ENCODE measurements at places on chromosomes 3 and 15.

- DNase-seq, result no peak
Measured at GRCh38 chr3:181549266-181549665, 162.5 kb upstream of the SOX2 start.

DNA sequence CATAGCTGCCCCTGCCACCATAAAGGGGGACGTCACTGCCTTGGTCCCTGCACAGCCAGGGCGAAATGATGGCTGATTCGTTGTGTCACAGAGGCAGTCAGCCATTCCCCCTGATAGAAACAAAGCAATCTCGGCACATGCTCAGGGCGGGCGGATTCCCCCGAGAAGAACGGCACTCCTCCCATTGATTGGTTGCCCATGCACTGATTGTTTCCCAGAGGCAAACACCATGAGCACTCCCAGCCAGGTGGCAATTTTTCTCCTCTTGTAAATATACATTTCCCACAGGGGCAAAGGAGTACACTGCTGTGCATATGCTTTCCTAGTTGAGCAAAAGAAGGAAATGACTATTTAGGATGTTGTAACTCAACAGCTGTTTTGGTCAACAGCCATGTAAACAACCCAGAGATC, 56.5 kb downstream of the KY start:
- DNase-seq, result no peak

GRCh38 chr15:63165166-63165859, 8.0 kb upstream of the RPS27L start:
- DNase-seq, result no peak

DNA sequence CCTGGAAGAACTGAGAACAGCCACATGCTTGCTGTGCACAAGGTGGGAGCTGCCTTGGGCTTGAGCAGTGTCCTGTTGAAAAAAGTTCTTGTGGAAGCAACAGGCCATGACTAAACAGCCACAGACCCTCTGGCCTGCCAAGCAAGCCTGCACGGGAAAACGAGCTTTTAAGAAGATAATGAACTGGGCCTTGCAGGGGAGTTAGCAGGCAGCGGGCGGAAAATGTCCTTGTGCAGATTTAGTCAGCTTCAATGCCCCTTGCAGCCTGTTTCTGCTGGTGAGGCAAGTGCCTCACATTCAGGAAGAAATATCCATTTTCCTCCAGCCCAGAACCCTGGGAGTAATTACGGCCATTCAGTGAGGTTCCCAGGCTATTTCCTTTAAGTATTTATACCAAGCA, 126.2 kb upstream of the KLHL25 start:
- no peak for DNase-seq

DNA sequence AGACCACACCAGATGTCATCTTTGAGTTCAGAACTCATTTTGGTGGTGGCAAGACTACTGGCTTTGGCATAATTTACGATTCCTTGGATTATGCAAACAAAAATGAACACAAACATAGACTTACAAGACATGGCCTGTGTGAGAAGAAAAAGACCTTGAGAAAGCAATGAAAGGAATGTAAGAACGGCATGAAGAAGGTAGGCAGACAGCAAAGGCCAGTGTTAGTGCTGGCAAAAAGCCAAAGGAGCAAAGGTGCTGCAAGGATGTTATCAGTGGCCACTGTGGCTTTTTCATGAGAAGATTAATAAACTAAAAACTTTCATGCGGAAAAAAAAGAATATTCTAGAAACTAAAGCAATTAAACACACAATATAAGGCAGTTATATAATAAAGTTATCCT, 21.9 kb downstream of the AAGAB start:
- no peak for DNase-seq

DNA sequence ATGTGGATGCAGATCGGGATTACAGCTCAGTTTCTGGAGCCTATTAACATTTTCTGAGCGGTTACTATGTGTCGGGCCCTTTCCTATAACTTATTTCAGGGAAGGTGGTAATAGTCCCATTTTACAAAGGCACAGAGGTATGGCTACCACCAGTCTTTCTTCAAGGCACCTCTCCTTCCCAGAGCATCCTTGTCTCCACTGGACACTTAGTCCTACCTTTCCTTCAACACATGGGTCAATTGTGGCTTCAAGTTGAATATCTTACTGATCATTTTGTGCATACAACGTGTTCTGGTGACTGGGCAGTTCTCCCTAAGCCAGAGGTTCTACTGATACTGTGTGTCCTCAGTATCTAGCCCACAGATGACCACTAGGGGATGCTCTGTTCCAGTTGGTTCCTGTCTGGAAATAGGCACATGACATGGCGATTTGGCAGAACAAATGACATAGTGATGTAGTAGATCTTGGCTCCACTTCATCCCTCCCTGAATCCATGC, 60.7 kb upstream of the CMTM8 start:
- no peak for DNase-seq

- DNase-seq, result no peak
Measured at GRCh38 chr3:126005951-126006350, 37.0 kb downstream of the ROPN1B start.

- DNase-seq, result no peak
Measured at GRCh38 chr3:152785051-152785450, 49.9 kb upstream of the P2RY1 start.

GRCh38 chr3:15064299-15064834, 748 bp downstream of the MRPS25 start:
- peak; percentile 17 for DNase-seq

DNA sequence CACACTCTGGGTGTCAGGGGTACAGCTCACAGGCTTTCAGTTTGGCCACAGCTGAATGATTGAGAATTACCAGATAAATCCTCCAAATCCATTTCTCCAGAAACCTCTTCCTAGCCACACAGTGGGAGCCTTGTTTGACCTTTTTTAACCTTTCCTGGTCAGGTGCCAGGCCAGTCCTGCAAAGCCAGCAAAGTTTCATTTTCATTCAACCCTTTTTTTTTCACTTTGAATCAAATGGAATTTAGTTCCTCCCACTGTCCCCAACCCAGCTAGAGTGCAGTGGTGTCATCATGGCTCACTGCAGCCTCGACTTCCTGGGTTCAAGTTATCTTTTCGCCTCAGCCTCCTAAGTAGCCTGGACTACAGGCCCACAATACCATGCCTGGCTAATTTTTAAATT, 67.8 kb downstream of the NSUN3 start:
- DNase-seq, result no peak

DNA sequence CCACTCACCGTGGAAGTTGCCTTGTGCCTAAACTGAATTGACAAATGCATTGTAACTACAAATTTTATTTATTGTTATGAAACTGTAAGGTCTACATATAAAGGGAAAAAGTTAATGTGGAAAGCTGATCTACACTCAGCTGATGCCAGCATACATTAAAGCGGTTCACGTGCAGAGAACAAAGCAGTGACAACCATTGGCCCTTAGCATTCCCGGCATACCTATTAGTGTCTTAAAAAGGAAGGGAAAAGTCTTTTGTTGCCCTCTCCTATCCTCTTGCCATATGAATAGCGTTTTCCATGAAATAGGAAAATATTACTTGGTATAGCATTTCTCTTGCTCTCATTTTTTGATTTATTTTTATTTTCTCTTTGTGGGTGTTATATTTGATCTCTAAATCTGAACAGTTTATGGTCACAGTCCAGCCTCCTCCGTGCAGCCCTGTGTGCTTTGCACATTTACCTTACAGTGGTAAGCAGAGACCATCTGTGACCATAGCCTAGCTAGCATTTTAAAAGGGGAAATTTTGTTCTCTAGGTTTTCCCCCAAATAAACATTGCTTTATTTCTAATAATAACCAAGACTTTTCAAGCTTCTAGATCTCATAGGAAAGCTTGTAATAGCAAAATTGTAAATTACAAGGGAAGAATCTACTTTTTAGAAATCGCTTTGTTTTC, 89.7 kb upstream of the CGNL1 start:
- no peak for DNase-seq

DNA sequence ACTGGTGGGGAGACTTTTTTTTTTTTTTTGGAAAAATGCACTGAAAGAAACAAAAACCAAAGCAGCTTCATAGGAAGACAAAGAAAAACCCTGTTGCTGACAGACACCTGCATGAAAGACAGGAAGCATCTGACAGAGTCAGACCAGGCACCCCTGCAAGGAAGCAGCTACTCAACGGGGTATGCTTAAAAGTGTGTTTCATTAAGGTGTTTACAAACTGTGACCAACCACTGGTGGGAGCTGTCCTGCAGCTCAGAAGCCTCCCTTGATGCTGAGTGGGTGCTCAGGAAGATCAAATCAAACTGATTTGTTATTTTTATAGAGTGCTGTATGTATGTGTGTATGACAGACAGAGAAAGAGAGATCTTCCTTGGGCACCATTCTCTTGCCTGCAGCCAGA, 34.7 kb upstream of the AGBL1 start:
- DNase-seq, result no peak

DNA sequence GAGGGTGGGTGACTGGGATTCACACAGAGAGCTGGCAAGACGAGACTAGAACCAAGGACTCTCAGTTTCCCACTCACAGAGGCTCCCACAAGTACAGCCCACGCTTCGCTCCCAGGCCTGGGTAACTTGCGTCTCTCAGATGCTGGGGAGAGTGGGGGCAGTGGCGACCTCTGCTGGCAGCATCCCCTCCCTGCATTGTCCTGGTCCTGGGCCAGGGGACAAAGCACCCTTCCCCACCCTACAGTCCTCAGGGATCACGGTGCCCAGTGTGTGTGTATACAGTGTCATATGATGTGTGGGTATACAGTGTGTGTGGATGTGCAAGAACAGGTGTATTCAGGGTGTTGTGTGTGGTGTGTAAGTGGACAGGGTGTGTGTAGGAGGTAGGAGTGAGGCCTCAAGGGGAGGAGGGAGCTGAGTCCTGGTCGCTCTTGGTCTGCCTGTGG, 12.8 kb downstream of the VILL start:
- peak; percentile 46 for DNase-seq

DNA sequence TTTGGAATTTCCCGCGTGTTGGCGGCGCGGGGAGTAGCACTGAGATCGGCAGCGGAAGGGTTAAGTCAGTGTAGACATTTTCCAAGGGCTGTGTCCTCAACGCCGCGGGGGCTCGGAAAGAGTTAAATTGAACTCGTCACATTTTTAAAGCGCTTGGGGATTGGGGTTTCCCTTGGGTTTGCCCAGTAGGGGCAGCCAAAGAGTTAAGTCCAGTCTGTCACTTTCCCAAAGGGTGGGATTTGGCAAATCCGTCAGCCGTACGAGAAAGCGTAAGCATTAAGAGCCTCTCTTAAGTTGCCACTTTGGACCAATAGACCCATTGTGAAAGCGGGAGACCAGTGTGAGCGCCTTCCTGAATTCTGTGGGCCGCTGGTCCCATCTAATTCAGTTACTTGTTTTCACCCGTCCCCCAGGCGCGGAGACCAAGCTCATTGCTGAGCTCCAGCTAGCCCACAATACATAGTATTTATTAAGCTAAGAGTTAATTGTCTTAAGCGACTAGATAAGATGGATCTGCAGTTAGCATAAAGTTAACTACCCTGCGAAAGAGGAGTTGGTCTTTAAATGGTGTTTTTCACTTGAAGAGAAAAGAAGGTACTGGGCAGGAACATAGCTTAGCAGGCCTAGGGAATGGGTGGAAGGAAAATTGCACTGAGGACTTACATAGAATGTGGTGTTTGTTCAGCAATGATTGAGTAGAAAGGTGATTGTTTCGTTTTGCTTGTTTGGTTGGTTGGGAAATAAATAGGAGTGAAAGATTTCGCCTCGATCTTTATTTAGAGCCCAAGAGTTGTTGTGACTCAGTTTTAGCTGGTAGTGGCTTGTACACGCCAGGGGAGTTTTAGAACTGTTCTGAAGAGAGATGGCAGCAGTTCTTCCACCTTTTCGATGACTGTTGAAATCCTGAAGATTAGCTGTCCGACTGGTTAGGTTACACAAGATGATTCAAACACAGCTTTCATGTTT, 932 bp downstream of the ARL8B start:
- peak; percentile 11 for DNase-seq

DNA sequence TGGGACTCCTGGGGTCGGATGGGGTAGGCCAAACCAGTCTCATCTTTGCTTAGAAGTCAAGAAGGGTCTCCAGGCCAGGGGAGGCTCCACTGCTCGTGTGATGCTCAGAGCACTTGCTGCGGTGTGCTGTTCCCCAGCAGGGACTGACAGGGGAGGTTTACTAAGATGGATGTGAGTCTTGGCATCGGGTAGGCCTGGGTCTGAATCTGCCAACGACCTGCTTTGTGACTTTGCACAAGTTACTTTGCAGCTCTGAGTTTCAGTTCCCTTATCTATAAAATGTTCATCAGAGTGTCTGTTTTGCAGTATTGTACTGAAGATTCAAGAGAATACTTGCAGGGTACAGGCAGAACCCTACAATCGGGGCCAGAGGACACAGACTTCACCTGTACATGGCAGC, 17.3 kb upstream of the CDCP1 start:
- no peak for DNase-seq

DNA sequence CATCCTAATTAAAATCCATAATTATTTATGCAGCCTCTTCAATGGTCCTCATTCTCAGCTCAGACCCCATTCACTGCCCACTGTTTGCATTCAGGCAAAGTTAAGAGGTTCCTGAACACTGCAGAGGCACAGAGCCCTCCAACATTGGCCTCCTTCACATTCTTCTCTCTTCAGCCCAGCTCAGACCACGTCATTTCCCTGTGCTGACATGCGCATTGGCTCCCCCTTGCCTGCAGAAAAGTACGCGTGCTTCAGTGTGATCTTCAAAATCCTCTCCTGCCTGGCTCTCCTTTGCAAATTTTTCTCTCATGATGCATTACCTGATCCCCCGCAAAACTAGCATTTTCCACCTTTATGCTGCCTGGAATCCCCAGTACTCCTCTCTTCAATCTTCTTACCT, 552.3 kb downstream of the NTRK3 start:
- DNase-seq, result no peak

- no peak for DNase-seq
Measured at GRCh38 chr15:59654046-59654445, 3.3 kb downstream of the GTF2A2 start.

GRCh38 chr3:40869939-40870338, 329.4 kb upstream of the CTNNB1 start:
- DNase-seq, result no peak

GRCh38 chr3:98779541-98780335, 16.6 kb downstream of the ST3GAL6 start:
- DNase-seq, result no peak

GRCh38 chr3:156675830-156676767, 1.7 kb downstream of the TIPARP start:
- DNase-seq, result no peak

GRCh38 chr3:123169492-123169929, 32.2 kb upstream of the SEC22A start:
- DNase-seq, result no peak

GRCh38 chr3:195071916-195072820, 198.8 kb downstream of the XXYLT1 start:
- DNase-seq, result no peak
